ENCODE measurements at places on chromosomes 12 and 14.

DNA sequence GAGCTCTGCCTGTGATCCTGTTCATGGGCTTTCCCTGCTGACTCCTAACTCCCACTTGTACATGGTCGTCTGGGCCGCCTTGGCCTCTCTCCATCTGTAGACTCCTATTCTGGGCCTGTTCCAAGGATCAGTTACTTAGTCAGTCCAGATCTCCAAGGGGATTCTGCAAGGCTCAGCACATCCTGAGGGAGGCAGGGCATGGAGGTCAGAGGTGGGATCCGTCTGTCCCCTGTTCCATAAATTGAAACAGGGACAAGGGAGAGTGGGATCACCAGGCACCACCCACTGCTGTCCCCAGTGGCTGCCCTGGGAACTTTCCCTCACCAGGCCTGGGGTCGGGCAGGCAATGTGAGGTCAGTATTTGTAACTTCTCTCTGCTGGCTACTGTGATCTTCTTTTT, 43.5 kb downstream of the KCTD10 start:
- no peak for DNase-seq

DNA sequence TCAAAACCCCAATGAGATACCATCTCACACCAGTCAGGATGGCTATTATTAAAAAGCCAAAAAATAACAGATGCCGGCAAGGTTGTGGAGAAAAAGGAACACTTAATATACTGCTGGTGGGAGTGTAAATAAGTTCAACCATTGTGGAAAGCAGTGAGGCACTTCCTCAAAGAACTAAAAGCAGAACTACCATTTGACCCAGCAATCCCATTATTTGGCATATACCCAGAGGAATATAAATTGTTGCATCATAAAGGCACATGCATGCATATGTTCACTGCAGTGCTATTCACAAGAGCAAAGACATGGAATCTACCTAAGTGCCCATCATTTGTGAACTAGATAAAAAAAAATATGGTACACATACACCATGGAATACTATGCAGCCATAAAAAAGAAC, 59.9 kb downstream of the MGST1 start:
- DNase-seq, result no peak

GRCh38 chr14:56491299-56492285, 88.0 kb upstream of the TMEM260 start:
- peak; percentile 28 for DNase-seq

- DNase-seq, result no peak
Observed at GRCh38 chr14:89455412-89455811, 38.4 kb upstream of the FOXN3 start.

Data from LNCaP clone FGC (cell line).